Lower leg skin (tissue), 4 donors: ENCODE measurements at places on chromosomes 4 and X. TPM values are rescaled to one million over a fixed set of nuclear protein-coding genes. Genes with fewer than 3 reads are reported as not detected.

DNA sequence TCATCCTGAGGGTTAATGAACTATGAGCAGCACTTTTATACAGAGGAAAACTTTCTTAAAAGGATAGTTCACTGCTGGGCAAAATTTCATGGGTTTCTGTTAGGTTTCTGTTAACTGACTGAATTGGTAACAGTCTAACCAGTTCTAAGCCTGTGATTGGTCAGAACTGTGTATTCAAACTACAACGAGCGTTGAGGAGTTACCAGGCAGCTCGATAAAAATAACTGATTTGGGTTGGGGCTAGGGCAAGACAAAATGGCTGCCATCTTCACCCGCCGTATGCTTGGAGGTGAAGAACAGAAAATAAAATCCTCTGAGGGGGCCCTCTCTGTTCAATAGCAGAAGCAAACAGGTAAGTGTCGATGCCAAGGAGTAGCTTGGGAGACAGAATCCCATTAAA is 22.0 kb downstream of the FAM133A start:
- no peak for DNase-seq

DNA sequence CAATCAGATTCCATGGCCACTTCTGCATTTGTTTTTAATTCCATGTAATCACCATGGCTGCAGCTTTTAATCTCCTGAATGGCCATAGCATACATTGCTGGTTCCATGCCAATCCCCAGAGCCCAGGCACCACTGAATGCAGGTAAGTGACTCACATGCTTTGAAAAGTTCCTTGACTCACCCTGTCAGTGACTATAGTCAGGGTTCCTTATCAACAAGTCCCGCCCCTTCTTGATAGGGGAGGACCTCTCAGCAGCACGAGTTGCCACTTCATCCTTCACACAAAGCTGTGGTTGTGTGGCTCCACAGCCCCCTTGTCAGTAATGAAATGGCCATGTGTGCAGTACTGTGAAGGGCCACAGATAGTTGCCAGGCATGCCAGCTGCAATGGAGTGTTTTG is 516.6 kb downstream of the PPARGC1A start:
- no peak for DNase-seq

PTCHD1 gene
- total RNA-seq = 0.07 TPM

DNA sequence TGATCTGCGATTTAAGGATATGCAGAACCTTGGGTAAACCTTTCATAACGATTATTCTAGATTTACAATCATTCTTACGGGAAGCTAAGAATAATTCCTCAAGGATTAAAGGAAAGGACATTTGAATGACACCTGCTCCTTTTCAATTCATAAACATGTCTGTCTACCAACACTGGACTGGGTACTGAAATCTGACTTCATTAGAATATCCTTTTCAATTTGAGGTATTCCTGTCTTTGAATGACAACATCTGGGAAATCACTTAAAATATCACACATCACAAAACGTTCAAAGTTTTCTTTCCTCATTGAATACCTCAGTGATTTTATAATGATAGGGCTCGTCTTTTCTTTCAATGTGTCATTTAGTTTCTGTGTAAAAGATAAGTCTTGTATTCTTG is 87.7 kb downstream of the CFAP47 start:
- no peak for DNase-seq

VEGFD gene
- 1.8 TPM for total RNA-seq

DNA sequence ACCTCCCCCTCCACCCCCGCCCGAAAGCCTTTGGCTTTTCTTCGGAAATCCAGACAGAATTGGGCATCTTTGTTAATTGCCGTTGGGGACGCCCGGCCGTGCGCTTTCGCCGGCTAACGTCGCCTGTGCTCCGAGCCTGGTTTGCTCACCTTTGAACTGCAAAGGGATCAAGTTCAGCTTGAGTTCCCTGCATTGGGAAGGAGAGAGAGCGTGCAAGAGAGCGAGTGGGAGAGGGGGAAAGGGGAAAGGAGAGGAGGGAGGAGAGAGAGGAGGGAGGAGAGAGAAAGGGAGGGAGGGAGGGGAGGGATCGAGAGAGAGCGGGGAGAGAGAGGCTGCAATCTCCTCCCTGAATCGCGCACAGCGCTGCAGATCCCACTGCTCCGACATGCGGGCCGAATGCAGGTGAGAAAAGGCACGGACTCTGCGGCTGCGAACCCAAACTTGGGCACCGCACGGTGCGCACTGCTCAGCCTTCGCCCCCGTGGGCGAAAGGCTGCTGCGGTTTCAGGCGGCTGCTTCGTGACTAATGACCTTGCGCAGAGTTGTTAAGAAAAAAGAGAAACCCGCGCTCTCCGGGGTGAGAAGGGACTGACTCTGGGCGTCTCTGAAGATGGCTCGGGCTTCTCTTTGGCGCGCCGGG is at the start of gene PCDH7:
Gene PCDH7, plus strand, starts transcription at position 349 of the 640 bp plus-strand sequence. CDS start 1,054 bp downstream, outside the sequence.
- no peak for DNase-seq

KCNIP4 gene
- not detected for total RNA-seq

RNF175 gene
- total RNA-seq = 1.9 TPM

DNA sequence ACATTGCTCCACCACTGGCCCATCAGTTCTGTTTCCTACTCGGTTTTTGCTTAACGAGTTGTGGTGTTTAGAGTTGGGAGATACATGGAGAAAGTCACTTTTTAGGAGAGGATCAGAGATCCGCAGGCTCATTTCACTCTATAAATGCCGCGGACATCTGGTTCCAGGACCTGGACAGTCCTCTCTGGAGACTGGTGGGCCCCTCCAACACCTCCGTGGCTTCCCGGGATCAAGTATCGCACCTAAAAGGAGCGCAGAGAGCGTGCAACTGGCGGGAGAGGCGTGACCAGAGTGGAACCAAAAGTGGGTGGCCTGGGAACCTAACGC is 9.9 kb upstream of the CLTRN start:
- DNase-seq = no peak

- no peak for DNase-seq
Observed at GRCh38 chrX:71604796-71605568, 13.3 kb downstream of the CXCR3 start.

GRCh38 chr4:134537701-134538100 is 336.1 kb upstream of the PABPC4L start:
- no peak for DNase-seq

DNA sequence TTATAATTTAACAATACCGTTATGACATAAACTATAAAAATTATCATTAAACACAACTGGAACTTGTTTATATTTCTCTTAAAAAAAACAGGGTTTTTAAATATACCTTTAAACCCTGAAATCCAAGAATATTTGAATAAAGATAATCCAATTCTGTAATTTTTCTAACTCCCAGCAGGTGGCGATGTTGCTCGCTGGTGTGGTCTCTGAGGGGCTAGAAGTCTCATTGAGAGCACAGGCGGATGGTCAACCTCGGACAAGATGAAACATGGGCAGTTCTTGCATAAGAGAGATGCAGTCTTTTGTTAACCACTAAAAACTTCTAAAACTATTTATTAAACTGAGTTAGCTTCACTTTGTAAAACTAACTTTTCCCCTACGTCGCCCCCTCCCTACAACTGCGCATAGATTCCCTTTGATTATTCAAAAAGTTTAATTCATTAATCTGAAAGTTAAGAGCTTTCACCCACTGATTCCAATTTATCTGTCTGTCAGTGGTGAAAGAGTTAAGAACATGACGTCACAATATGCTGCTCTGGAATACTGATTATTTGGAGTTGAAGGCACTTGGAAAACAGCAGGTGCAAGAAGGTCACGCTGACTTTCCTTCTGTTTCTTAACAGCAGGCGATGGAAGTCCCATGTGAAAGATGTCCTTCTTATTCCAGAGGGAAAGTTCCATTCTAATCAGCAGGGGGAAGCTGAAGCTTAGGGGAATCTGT is 29.5 kb downstream of the DMP1 start:
- no peak for DNase-seq

GRCh38 chr4:53764761-53765490 is 173.6 kb upstream of the LNX1 start:
- DNase-seq = no peak

HTT-AS gene
- total RNA-seq = not detected

DNA sequence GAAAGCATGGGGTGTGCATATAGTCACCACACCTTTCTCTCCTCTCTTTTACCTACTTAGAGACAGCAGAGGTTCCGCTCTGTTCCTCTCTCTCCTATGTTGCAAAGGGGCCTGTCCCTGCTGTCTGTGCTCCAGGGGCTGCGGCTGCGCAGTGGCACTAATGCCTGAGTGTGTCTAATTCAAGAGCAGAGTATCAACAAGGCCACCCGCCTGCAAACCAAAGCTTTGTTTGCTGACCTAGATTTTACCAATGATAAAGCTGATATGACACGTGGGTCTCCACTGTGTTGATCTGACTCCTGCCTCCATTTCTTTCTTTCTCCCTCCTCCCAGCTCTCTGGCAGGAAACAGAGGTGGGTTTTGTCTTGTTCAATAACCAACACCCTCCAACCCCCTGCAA is 74.9 kb downstream of the NSG1 start:
- DNase-seq = no peak

DNA sequence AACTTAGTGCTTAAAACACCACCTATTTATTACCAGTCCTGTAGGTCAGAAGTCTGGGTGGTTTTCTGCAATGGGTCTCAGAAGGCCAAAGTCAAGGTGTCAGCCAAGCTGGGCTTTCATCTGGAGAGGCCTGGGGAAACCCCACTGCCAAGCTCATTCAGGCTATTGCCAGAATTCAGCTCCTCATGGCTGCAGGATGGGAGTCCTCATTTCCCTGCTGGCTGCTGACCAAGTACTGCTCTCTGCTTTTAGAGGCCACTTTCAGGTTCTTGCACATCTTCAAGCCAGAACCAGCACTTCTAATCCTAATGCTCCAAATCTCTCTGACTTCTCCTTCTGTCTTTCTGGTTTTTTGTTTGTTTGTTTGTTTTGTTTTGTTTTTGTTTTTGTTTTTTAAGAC is 109.3 kb downstream of the BCOR start:
- DNase-seq = no peak

DNA sequence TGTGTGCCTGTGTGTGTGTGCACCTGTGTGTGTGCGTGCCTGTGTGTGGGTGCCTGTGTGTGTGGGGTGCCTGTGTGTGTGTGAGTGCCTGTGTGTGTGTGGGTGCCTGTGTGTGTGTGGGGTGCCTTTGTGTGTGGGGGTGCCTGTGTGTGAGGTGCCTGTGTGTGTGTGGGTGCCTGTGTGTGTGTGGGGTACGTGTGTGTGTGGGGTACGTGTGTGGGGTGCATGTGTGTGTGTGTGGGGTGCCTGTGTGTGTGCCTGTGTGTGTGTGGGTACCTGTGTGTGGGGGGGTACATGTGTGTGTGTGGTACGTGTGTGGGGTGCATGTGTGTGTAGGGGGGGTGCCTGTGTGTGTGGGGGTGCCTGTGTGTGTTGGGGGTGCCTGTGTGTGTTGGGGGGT is 73.4 kb upstream of the HGFAC start:
- DNase-seq = no peak

- no peak for DNase-seq
Observed at GRCh38 chr4:183304067-183304466, 16.0 kb downstream of the CLDN22 start.

- no peak for DNase-seq
Observed at GRCh38 chr4:104424475-104424941, 70.2 kb downstream of the CXXC4 start.

STS gene
- total RNA-seq = 15.7 TPM

DNA sequence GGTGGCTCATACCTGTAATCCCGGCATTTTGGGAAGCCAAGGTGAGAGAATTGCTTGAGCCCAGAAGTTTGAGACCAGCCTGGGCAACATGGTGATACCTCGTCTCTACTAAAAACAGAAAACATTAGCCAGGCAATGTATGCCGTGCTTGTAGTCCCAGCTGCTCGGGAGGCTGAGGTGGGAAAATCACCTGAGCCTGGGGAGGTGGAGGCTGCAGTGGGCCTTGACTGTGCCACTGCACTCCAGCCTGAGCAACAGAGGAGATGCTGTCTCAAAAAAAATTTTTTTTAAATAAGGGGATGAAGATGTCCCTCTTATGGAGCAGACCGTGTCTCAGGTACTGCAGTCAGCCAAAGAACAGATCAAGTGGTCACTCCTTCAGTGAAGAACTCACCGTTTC is 13.5 kb downstream of the CTAG1B start:
- no peak for DNase-seq

GRCh38 chrX:77389891-77390290 is 57.3 kb upstream of the FGF16 start:
- no peak for DNase-seq

- peak; percentile 40 for DNase-seq
Observed at GRCh38 chr4:7002336-7002735, 40.8 kb upstream of the TADA2B start.

DNA sequence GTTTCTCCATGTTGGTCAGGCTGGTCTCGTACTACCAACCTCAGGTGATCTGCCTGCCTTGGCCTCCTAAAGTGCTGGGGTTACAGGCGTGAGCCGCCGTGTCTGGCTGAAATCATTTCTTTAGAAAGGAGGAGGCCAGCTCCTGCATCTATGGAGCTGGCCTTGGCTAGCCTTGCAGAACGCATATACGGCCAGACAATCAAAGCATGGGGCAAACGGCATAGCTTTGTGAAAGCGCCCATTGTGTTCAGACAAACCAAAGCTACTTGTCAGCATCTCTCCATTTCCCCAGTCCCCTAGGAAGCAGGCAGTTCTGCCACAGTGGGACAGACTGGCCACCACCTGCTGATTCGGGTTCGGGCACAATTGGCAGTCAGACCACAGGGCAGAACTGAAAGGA is 48.9 kb upstream of the IQSEC2 start:
- no peak for DNase-seq

DNA sequence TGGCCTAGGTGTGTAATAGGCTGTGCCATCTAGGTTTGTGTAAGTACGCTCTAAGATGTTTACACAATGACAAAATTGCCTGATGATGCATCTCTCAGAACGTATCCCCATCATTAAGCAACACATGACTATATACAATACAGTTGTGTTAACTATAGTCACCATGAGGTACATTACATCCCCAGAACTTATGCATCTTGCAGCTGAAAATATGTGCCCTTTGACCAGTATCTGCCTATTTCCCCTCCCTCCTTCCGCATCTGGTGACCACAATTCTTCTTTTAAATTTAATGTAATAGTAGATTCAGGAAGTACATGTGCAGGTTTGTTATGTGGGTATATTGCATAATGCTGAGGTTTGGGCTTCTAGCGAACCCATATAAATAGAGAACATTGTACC is 239.8 kb upstream of the IL1RAPL1 start:
- DNase-seq = no peak

PCDH18 gene
- 18.3 TPM for total RNA-seq

PLCXD1 gene
- total RNA-seq = 65.9 TPM

DCAF12L1 gene
- not detected for total RNA-seq

DNA sequence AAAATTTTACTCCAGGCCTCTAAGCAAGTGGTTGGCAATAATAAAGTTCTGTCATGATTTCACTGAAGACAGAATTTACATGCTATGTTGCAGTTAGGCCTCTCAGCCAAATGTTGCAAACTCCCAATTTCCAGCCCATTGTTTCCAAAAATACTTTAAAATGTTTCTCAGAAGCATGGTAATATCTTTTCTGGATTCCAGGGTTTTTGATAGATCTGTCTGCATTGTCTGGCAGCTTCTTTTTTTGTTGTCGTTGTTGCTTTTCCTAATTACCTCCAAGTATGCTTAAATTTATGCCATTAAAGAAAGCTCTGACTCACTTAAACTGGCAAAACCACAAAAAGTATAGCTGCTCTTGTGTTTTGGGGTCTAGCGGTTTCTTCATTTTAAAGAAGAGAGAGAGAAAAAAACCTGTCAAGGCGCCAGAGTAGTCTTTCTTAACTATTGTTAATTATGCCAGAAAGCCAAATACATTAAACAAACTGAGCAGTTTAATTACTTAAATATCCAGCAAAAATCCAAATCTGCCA is 97.0 kb downstream of the AGTR2 start:
- DNase-seq = no peak
